ENCODE measurements at places on chromosomes 3 and 15.

- H3K4me3 ChIP-seq, result peak overlapping the region; percentile 68
- H3K4me1 ChIP-seq, result peaks cover 22% of the 10 kb centered on the region
- no peaks in the 10 kb centered on the region for H3K36me3 ChIP-seq
- H3K27me3 ChIP-seq, result no peaks in the 10 kb centered on the region
These were observed 1.9 kb downstream of the VGLL4 start for GRCh38 chr3:11641683-11642430.

DNA sequence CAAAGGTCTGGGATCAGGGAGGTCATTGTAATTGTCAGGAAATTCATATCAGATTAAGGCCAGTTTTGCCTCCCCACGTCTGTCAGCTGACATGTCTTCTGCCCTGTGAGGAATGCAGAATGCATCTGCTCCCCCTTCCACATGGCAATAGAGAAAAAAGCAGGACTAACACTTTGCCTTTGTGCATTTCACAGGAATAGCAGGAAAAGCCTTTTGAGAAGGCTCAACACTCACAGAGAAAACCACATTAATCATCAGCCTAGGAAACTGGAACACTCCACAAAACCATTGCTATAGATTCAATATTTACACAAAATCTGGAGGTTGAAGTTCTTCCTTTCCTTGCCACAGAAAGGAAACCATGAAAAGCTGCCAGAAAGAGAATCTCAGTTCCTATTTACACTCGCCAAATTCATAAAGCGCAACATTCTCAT lies 165.2 kb upstream of the HES1 start:
- no peaks in the 10 kb centered on the region for H3K36me3 ChIP-seq
- DNase-seq, result no peak
- no peaks in the 10 kb centered on the region for H3K27me3 ChIP-seq
- H3K4me1 ChIP-seq, result peaks cover 19% of the 10 kb centered on the region
- H3K27ac ChIP-seq, result peak overlapping the region; percentile 35
- no peak overlapping the region for H3K4me3 ChIP-seq

DNA sequence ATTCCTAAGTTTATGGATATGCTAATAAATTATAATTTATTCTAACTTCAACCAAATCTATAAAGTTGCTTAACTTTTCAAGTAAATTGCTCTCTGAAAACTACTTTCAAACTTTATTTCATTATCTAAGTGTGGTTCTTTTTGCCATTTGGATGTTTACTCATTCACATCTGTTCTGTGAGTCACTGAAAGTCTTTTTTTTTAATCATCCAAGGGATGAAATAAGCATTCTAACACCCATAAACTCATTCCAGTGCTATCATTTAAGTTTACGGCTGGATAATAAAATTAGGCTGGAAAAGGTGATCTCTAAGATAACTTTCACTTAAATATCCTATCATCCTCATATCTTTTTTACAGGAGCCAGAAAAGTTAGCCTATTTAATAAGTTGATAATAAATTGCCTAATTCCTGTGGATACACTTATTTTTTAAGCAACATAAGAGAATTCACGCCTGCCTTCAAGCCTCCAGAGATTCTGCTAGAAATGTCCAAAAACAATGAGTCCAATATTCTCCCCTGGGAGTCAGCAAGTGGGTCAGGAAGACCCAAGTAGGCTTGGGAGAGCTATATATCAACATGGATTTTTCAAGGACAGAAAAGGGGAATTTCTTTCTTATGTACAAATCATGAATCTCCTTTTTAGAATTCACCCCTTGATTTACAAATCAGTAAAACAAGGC lies 25.8 kb downstream of the SCG3 start:
- H3K4me1 ChIP-seq, result peaks cover 5% of the 10 kb centered on the region
- H3K4me3 ChIP-seq, result no peak overlapping the region
- no peak for DNase-seq
- H3K36me3 ChIP-seq, result no peaks in the 10 kb centered on the region

DNA sequence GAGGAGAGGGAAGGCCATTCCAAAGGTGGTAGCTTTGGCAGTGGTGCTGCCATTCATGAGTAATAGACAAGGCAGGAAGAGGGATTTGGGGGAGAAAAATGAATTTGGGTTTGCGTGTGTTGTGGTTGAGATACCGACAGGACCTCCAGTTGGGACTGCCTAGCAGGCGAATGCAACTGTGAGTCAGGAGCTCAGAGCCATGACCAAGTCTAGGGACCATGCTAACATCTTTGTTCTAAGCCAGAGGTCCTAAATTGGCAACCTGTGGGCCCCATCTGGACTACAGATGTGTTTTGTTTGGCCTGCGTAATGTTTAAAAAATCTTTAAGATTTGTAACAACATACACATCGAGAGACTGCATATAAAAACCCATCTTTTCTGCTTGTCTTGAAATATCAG lies 61.6 kb downstream of the SAMMSON start:
- H3K27ac ChIP-seq, result no peak overlapping the region
- no peaks in the 10 kb centered on the region for H3K4me1 ChIP-seq
- H3K27me3 ChIP-seq, result no peaks in the 10 kb centered on the region
- no peak overlapping the region for H3K4me3 ChIP-seq
- H3K36me3 ChIP-seq, result no peaks in the 10 kb centered on the region

DNA sequence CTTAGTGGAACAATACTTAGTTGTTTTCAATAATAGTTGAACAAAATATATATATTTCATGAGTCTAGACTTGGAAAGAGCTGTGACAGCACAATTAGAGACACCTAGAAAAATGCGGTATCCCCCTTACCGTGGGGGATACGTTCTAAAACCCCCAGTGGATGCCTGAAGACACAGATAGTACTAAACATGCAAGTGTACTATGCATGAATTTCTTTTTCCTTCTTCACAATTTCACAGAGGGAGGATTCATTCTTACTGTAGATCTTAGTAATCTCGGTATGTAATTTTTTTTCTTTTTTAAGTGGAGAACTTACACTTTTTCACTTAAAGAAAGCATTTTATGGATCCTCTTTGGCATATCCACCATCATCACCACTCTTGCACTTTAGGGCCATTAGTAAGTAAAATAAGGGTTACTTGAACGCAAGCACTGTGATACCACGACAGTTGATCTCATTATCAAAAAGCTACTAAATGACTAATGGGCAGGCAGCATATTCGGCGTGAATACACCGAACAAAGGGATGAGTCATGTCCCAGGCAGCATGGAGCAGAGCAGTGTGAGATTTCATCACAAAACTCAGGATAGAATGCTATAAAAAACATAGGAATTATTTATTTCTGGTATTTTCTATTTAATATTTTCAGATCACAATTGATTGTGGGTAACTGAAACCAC lies 72.3 kb upstream of the ZNF280D start:
- peak overlapping the region; percentile 56 for H3K27ac ChIP-seq
- H3K4me1 ChIP-seq, result peaks cover 4% of the 10 kb centered on the region
- no peaks in the 10 kb centered on the region for H3K36me3 ChIP-seq
- no peak for DNase-seq
- no peaks in the 10 kb centered on the region for H3K27me3 ChIP-seq

Measured in esophagus squamous epithelium (tissue), 5 donors.